ENCODE measurements at places on chromosomes 5 and 9.

DNA sequence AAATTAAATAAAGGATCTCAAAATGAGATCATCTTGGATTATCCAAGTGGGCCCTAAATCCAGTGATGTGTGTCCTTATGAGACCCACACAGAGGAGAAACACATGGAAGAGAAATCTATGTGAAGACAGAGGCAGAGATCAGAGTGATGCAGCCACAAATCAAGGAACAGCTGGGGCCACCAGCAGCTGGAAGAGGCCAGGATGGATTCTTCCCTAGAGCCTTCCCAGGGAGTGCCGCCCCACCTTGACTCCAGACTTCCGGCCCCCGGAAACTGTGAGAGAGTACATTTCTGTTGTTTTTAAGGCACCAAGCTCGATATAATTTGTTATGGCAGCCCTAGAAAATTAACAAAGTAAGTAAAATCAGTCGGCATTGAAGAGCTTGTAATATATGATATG is 286.9 kb downstream of the FBXL7 start:
- DNase-seq: no peak

DNA sequence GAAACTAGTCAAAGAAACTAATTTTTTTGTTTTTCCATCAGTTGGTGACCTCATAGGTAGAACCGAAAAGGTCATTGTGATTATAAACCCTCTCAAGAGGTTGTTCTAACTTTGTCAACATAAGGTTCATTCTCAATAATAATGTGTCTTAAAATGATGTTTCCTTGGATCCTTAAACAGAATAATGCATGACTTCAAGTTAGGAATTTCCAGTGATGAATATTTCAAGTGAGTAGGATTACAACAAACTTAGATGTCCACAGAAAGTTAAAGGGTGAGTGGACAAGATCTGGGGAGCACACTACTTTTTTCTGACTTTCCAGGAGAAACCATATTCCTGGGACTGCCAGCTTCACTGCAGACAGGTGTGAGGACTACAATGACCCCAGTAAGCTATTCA is 239.0 kb upstream of the PTGER4 start:
- DNase-seq: no peak

DNA sequence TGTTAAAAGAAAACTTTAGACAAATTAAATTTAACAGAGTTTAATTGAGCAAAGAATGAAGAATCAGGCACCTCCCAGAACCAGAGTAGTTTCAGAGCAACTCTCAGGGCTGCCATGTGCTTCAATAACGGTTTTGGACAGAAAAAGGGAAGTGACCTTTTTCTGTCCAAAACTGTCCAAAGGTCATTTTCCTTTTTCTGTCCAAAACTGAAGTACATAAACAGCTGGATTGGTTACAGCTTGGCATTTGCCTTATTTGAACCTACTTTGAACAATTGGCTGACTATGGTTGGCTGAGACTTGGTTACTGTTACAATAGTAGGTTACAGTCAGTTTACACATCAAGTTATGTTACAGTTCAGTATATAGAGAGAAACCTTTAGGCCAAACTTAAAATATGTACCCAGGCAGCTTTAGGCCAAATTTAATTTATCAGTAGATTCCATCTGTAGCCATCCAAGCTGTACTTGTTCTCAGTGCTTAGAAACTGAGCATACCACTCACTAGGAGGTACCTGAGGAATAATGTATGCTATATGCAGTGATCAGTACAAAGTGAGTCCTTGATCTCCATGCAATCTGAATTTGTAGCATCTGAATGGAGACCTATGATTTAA is 44.0 kb downstream of the C9orf85 start:
- DNase-seq: no peak

DNA sequence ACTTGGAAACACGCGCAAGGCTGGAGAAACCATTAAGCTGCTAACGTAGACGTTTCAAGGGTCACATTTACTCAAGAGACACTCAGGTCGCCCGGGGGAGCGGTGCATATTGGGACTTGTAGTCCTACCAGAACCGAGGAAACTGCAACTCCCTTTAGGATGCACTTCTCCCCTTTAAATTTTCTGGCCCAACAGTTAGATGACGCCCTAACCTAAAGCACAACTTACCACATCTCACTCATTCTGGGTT is 384 bp upstream of the DMXL1 start:
- DNase-seq: no peak

GRCh38 chr5:179245031-179245430 is 100.2 kb downstream of the ADAMTS2 start:
- no peak for DNase-seq

DNA sequence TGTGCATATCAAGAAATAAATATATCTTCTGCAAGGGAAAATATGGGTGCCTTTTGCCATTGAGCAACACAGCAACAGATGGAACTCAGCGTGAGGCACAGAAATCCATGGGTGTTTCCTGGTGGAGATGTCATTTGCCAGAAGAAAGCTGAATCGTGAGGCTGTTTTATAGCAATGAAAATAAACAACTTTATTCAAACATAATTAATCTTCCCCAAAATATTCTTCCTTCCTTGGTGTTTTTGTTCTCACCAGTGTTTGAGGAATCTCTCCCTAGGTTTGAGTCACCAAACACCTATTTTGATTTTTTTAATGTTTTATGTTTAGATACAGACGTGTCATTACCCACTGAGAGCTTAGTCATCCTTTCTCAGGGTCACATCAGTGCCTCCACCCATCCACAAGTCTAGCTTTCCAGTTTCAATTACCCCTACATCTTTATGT is 65.8 kb upstream of the PAPPA start:
- DNase-seq: no peak

- no peak for DNase-seq
These were observed 37.5 kb downstream of the BICD2 start for GRCh38 chr9:92726971-92727715.

DNA sequence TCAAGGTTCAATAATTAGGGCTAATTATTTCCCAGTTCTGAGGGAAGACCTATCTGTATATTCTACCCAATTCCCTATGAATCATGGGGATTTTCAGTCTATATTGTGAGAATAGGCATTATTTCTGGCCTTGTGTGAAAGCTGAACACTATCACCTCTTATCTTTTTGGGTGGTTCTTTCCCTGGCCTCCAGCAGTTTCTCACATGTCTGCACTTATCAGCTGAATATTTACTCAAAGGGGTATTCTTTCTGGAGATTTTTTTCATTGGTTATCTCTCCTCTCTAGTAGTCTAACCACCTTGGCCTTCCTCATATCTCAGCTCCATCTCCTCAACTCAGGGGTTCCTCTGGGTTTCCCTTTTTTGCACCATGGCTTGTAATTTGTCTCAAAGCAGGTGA is 64.9 kb upstream of the LIFR start:
- no peak for DNase-seq

- DNase-seq: no peak
These were observed 60.0 kb upstream of the CDH6 start for GRCh38 chr5:31133488-31133887.

DNA sequence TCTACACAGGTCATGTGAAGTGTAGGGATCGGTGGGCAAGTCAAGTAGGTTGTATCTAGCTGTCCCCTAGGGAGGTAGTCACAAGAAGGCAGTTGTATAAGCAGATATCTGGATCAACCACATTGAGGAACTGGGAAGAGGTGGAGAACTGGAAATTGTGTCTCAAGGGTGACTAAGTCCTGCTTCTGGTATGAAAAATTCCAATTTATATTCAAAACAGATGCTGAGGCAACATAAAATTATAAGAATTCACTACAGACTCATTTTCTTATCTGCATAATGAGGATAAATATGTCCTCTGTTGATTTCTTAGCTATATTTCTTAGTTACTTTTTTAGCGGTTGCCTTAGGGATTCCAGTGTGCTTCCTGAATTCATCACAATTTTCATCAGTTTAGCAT is 46.8 kb downstream of the GALNT12 start:
- peak; percentile 70 for DNase-seq

DNA sequence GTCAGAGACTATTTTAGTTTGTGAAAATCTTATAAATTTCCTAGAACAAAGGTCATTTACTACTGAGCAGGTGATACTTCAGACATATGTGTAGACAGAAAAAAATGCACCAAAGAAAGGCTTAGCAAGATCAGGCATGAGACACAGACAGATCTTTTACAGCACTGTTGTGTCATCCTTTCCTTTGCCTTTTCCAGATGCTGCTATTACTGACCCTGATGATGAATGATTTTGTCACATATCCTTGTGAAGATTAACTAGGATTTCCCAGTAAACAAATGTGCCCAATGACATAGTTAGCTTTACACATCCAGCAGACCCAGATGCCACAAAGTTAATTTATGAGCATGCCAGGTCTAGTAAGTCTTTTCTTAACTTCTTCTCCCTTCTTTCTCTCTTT is 68.2 kb downstream of the DMRTA1 start:
- no peak for DNase-seq

DNA sequence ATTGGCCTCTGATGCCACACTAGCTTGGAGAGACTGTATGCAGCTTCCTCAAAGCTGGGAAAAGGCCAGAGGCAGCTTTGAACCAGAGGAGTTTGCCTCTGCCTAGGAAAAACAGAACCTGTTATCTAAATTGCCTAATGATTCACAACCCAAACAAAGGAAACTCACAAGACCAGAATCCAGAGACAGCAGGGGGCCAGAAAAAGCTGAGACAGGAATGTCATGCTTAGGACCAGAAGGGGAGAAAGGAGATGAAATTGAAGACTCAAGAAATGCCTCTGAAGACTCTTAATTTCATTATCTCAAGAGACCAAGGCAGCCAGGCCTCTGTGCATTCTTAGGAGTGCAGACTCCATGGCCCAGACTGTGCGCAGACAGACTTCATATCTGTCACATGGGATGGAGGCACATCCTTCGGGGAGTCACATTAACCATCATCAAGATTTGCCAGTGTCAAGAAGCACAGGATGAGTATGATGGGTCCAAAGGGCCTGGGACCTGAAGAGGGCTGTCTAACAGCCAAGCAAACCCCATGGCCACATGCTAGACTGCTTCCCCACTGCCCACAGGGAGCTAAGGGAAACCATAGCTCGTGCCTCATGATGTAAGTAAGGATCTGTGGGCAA is 57.3 kb downstream of the ARSB start:
- DNase-seq: no peak

- DNase-seq: no peak
These were observed 27.2 kb downstream of the SLC6A7 start for GRCh38 chr5:150217038-150217437.

GRCh38 chr9:15873573-15874177 is 320.8 kb downstream of the CCDC171 start:
- peak; percentile 27 for DNase-seq

GRCh38 chr5:122220511-122220910 is 91.2 kb downstream of the ZNF474 start:
- no peak for DNase-seq

- no peak for DNase-seq
These were observed 30.6 kb downstream of the NKD2 start for GRCh38 chr5:1039210-1039548.

- no peak for DNase-seq
These were observed 47.9 kb upstream of the NCS1 start for GRCh38 chr9:130124085-130124860.

- DNase-seq: no peak
These were observed 11.8 kb upstream of the FCN1 start for GRCh38 chr9:134929193-134930158.

GRCh38 chr9:127562841-127563401 is 49.2 kb upstream of the STXBP1 start:
- DNase-seq: no peak
